ENCODE measurements at places on chromosomes 6 and 20. TPM values are rescaled to one million over a fixed set of nuclear protein-coding genes. Genes with fewer than 3 reads are reported as not detected.

The CST5 gene
- not detected for total RNA-seq

The C6orf141 gene
- not detected for total RNA-seq

The INSM1 gene
- not detected for total RNA-seq

The MTFR2 gene
- total RNA-seq = 7.2 TPM

The SPATS1 gene
- total RNA-seq = not detected

The SLC17A1 gene
- total RNA-seq = not detected

The PNLDC1 gene
- 0.11 TPM for total RNA-seq

The TIAM2 gene
- total RNA-seq = 4.4 TPM

The ARMC2 gene
- total RNA-seq = 1.0 TPM

The FAM83C gene
- total RNA-seq = not detected

DNA sequence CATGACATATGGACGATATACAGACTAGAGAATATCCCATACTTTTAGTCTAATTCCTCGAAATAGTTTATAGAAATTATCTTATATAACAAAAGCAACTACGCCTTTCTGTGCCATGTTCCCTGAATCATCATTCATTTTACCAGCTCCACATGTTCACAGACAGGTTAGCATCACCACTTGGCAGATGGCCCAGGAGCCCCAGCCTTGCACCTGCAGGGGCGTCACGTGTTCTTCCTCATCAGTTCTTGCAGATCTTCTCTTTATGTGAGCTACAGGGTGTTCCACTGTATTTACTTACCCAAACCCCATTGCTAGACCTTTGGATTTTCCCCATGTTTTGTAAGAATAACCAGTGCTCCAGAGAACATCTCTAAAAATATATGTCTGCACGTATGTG lies 12.6 kb upstream of the BNIP5 start:
- peaks cover 21% of the 10 kb centered on the region for H3K4me1 ChIP-seq
- H3K4me3 ChIP-seq = peak overlapping the region; percentile 26
- H3K27ac ChIP-seq = peak overlapping the region; percentile 54
- peak; percentile 86 for DNase-seq
- no peaks in the 10 kb centered on the region for H3K27me3 ChIP-seq

DNA sequence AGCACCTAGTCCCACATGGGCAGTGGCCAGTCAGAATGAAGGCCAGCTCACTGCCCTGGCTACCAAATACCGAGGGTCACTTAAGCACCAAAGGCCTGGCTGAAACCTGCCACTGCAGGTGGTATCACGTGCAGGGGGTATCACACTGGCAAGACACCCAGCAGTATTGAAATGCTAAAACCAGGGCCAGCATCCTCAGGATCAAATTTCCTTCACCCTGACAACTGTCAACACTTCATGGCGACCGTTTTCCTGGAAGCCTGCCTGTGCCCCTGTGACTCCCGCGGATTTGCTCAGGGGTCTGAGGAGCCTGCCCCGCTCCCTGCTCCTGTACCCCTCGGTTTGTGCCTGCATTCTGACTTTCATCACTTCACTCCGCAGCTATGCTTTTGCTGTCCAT lies 151.1 kb downstream of the TTLL2 start:
- H3K4me1 ChIP-seq = no peaks in the 10 kb centered on the region
- DNase-seq = no peak
- no peaks in the 10 kb centered on the region for H3K36me3 ChIP-seq

GRCh38 chr6:128925765-128926164 lies 42.8 kb downstream of the LAMA2 start:
- DNase-seq = no peak
- H3K27ac ChIP-seq = no peak overlapping the region
- H3K4me1 ChIP-seq = no peaks in the 10 kb centered on the region
- no peaks in the 10 kb centered on the region for H3K36me3 ChIP-seq
- no peaks in the 10 kb centered on the region for H3K27me3 ChIP-seq

DNA sequence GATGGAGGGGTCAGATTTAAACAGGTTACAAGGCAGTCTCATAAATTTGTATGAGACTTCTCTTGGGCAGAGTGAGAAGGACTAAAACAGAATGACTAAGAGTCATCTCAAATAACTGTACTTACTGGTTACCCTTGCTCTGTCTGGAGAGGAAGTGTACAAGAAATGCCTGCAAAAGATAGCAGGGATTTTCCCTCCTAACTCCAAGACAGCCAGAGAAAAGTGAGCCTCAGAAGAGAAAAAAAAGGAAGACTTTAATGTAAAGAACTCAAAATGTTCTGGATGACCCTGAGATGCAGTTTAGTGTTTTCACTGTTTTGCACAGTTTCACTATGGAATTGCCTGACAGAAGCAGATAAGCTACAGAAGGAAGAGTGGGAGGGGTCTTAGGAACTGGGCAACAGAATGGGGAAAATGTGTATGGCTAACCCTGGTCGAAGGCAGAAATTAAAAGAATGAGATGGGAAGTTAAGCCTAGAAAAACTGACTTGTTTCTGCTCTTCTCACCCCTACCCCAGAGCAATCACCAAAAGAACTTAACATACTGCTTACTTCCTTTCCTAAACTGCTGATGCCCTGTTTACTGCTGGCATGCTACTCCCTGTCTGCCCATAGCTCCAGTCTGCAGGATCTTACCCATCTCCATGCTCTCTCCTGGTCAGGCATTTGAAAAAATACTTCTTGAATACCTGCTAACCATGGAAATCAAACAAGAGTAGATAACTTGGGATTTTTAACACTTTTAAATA lies 98.1 kb upstream of the MARCKS start:
- peaks cover 6% of the 10 kb centered on the region for H3K4me1 ChIP-seq
- H3K4me3 ChIP-seq = no peak overlapping the region
- no peaks in the 10 kb centered on the region for H3K36me3 ChIP-seq
- H3K27ac ChIP-seq = no peak overlapping the region
- DNase-seq = no peak

DNA sequence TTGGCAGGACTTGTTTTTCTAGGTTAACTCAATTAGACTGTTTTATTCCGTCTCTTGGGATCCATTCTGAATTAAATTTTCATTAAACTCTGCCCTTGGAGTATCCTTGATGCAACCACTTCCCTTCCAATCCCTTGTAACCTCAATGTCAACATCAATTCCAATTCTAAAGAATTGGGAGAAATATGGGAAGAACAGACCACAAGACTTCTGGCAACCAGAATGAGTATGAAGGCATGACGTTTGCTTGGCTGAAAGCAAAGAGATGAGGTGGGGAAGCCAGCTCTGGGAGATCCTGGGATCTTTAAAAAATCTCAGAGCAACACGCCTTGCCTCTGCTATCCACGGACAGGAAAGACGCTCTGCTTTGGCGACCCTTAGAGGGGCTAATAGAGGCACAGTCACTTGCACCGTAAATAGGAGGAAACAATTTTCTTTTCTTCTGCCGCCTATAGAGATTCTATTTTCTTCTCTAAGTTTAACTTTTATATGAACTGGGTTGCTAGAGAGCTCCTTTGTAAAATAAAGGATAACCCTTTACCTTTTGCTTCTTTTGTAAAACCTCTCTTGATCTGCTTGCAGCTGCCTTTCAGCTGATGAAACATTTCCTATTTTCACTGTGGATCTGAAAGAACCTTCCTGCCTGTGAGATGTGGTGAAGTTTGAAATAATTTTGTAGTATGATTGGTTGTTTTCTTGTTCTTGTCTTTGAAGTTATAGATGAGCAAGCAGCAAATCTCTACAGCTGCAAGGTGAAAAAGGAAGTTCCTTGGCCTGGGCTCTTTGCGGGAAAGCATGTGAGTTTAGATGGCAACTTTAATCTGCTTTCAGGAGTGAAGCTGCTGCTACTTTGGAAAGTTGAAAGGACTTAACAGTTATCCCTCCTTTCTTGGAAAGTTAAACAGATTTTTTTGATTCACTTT lies at the start of gene ASIP:
Gene ASIP, plus strand, starts transcription at position 731 of the 923 bp plus-strand sequence. CDS start 18,952 bp downstream, outside the sequence.
- H3K27ac ChIP-seq = no peak within 1 kb of the TSS
- no peak within 1 kb of the TSS for H3K4me3 ChIP-seq
- no peaks in the 10 kb centered on the region for H3K27me3 ChIP-seq
- no peak for DNase-seq
- H3K36me3 ChIP-seq = no peaks in the 10 kb centered on the region

DNA sequence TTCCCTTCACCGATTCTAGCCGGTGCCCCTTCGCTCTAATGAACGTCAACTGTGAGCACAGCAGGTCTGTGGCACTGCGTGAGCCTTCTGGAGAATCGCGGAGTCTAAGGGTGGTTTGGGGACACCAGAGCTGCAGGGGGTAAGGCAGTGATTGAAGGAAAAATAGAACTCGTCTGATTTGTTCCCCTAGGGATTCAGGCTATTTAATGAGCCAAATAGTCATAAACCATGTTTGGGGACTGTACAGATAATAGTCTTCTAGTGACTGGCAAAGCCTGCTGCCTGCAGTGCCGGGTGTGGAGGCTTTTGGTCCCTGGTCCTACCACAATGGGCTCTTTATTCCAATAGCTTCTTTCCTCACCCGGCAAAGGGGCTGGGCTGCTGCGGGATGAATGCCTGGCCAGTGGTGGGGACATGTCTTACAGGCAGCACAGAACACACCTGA lies 11.1 kb upstream of the NTSR1 start:
- peaks cover 6% of the 10 kb centered on the region for H3K4me1 ChIP-seq

GRCh38 chr6:52253494-52253893 lies 9.2 kb upstream of the IL17F start:
- no peak for DNase-seq
- no peaks in the 10 kb centered on the region for H3K36me3 ChIP-seq
- no peak overlapping the region for H3K27ac ChIP-seq
- no peaks in the 10 kb centered on the region for H3K4me1 ChIP-seq
- no peak overlapping the region for H3K4me3 ChIP-seq

GRCh38 chr20:49969946-49970345 lies 12.8 kb upstream of the SNAI1 start:
- no peaks in the 10 kb centered on the region for H3K27me3 ChIP-seq
- H3K4me1 ChIP-seq = no peaks in the 10 kb centered on the region
- no peak overlapping the region for H3K4me3 ChIP-seq
- H3K36me3 ChIP-seq = no peaks in the 10 kb centered on the region

GRCh38 chr20:24328901-24329300 lies 140.5 kb upstream of the SYNDIG1 start:
- no peaks in the 10 kb centered on the region for H3K4me1 ChIP-seq
- no peak for DNase-seq
- no peaks in the 10 kb centered on the region for H3K27me3 ChIP-seq

- H3K36me3 ChIP-seq = no peaks in the 10 kb centered on the region
- no peak overlapping the region for H3K4me3 ChIP-seq
- H3K27me3 ChIP-seq = no peaks in the 10 kb centered on the region
- no peak overlapping the region for H3K27ac ChIP-seq
These were observed 979.2 kb upstream of the GJE1 start for GRCh38 chr6:141153563-141153962.

- H3K4me3 ChIP-seq = no peak overlapping the region
- DNase-seq = no peak
- no peaks in the 10 kb centered on the region for H3K27me3 ChIP-seq
- H3K27ac ChIP-seq = no peak overlapping the region
- H3K36me3 ChIP-seq = no peaks in the 10 kb centered on the region
- peaks cover 19% of the 10 kb centered on the region for H3K4me1 ChIP-seq
These were observed 21.6 kb upstream of the TBC1D7 start for GRCh38 chr6:13349811-13350506.

- DNase-seq = no peak
- H3K27me3 ChIP-seq = no peaks in the 10 kb centered on the region
These were observed 32.7 kb downstream of the CEBPB start for GRCh38 chr20:50223039-50224005.

GRCh38 chr6:11163932-11164331 lies 52.4 kb upstream of the ERVFRD-1 start:
- H3K4me3 ChIP-seq = no peak overlapping the region
- DNase-seq = no peak
- H3K27ac ChIP-seq = no peak overlapping the region

GRCh38 chr6:13687917-13688351 lies 23.7 kb downstream of the RANBP9 start:
- H3K27me3 ChIP-seq = no peaks in the 10 kb centered on the region
- 0 out of 2 replicates have a peak, but pooled peaks cover 1% of the 10 kb centered on the region for H3K4me1 ChIP-seq
- DNase-seq = no peak
- H3K36me3 ChIP-seq = no peaks in the 10 kb centered on the region
- no peak overlapping the region for H3K4me3 ChIP-seq

DNA sequence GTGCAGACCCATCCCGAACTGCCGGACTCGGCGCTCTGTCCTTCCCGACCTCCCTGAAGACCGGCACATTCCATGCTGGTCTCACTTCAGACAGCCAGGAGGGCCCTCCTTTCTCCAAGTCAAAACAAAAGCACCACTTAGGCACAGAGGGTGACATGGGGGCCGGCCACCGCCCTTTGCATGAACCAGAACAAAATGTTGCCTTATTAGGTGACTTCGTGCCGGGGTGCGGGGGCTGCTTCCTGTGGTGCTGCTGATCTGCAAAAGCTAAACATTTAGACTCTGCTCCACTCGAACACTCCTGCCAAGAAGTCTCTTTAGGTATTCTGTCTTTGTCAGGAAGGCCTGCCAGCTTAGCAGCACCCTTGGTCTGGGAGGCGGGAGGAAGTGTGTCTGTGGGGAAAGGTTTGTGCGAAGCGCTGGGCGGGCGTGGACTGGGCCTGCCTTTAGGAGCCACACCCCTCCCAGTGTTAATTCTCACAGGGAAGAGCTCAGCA lies 133.8 kb downstream of the SMOC2 start:
- H3K27me3 ChIP-seq = no peaks in the 10 kb centered on the region
- H3K4me1 ChIP-seq = no peaks in the 10 kb centered on the region
- H3K4me3 ChIP-seq = no peak overlapping the region
- no peak for DNase-seq
- no peaks in the 10 kb centered on the region for H3K36me3 ChIP-seq
- H3K27ac ChIP-seq = no peak overlapping the region

- no peaks in the 10 kb centered on the region for H3K27me3 ChIP-seq
- peaks cover 31% of the 10 kb centered on the region for H3K4me1 ChIP-seq
- no peak overlapping the region for H3K4me3 ChIP-seq
These were observed 52.8 kb upstream of the AKIRIN2 start for GRCh38 chr6:87754828-87755227.

- H3K27ac ChIP-seq = no peak overlapping the region
- H3K36me3 ChIP-seq = no peaks in the 10 kb centered on the region
- no peak for DNase-seq
- H3K27me3 ChIP-seq = no peaks in the 10 kb centered on the region
- H3K4me1 ChIP-seq = no peaks in the 10 kb centered on the region
These were observed 993.8 kb upstream of the MAP3K7 start for GRCh38 chr6:91580635-91581034.

GRCh38 chr20:45911486-45912343 lies at the start of gene PLTP:
TSS of gene PLTP (minus strand) at chr20:45912155. CDS start at chr20:45911452, 703 bp downstream.
- H3K36me3 ChIP-seq = no peaks in the 10 kb centered on the region
- peak; percentile 53 for DNase-seq
- H3K4me1 ChIP-seq = peaks cover 38% of the 10 kb centered on the region
- no peak within 1 kb of the TSS for H3K27ac ChIP-seq
- no peaks in the 10 kb centered on the region for H3K27me3 ChIP-seq
- peak within 1 kb of the TSS; percentile 35 for H3K4me3 ChIP-seq

DNA sequence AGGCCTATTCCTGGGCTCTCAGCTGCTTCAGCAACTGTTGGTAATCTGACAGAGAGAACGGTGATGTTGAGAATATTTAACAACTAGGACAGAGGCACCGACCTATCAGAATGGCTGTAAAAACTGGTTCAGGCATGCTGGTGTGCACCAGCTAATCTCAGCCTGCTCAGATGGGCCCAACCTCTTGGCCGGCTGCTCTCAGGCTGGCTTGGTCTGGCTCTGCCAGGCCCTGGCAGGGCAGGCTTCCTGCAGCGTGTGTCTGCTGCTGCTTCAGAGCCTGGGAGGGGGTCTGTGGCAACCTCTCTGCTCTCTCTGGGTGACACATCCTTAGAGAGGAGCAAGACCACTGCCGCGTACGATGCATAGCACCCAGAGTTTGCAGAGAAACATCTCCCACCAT lies 4.8 kb downstream of the SLC2A12 start:
- peaks cover 17% of the 10 kb centered on the region for H3K4me1 ChIP-seq
- H3K36me3 ChIP-seq = no peaks in the 10 kb centered on the region
- no peaks in the 10 kb centered on the region for H3K27me3 ChIP-seq
- no peak overlapping the region for H3K27ac ChIP-seq
- DNase-seq = no peak
- H3K4me3 ChIP-seq = no peak overlapping the region

- no peak overlapping the region for H3K4me3 ChIP-seq
- H3K27me3 ChIP-seq = no peaks in the 10 kb centered on the region
- DNase-seq = no peak
- H3K36me3 ChIP-seq = no peaks in the 10 kb centered on the region
- H3K4me1 ChIP-seq = peaks cover 44% of the 10 kb centered on the region
These were observed 9.2 kb downstream of the ZHX3 start for GRCh38 chr20:41308290-41308711.

All from Karpas-422 (cell line).